Stimulated activated CD4-positive, alpha-beta T cell treated with anti-CD3 and anti-CD28 coated beads, TNF-alpha, amount 100 ng/mL, for 24 hours (primary cell): ENCODE measurements at places on chromosomes 2 and 18.

DNA sequence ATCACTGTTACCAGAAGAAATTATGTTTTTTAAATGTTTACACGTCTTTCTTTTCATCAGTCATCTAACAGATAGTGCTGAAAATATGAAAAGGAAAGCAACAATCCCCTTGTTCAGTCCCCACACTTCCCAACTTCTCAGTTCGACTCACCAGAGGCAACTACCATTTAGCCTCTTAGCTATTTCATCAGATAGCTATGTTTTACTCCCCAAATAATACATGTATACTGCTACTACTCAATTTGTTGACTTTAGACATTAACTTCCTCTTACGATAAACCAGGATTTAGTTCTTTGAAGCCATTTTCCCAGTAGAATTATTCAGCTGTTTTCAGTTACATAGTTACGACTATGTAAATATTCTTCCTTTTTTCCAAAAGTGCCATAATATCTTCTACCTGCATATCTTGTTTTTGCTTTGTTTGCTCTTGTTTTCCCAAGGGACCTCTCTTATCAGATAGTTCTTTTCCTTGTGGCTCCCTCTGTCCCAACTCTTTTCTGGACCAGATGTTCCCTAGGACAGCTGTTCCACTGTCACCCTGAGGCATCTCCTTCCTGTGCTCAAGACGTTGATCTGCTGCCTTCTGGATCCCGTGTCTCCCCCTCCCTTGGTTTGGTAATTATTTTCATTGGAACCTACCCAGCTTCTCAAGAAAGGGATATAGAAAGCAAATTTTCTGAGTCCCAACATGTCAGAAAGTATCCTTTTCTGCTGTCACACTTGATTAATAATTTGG, 289.3 kb upstream of the TANK start:
- no peak for DNase-seq

- DNase-seq: no peak
Observed at GRCh38 chr18:1361936-1362335, 457.3 kb downstream of the ADCYAP1 start.

- no peak for DNase-seq
Observed at GRCh38 chr18:34650121-34650545, 60.0 kb upstream of the DTNA start.

- DNase-seq: no peak
Observed at GRCh38 chr2:37800176-37800858, 124.8 kb upstream of the RMDN2 start.

- DNase-seq: no peak
Observed at GRCh38 chr2:241817126-241817820, 8.3 kb downstream of the NEU4 start.

GRCh38 chr2:78982638-78983330, 42.7 kb upstream of the REG3G start:
- DNase-seq: no peak

DNA sequence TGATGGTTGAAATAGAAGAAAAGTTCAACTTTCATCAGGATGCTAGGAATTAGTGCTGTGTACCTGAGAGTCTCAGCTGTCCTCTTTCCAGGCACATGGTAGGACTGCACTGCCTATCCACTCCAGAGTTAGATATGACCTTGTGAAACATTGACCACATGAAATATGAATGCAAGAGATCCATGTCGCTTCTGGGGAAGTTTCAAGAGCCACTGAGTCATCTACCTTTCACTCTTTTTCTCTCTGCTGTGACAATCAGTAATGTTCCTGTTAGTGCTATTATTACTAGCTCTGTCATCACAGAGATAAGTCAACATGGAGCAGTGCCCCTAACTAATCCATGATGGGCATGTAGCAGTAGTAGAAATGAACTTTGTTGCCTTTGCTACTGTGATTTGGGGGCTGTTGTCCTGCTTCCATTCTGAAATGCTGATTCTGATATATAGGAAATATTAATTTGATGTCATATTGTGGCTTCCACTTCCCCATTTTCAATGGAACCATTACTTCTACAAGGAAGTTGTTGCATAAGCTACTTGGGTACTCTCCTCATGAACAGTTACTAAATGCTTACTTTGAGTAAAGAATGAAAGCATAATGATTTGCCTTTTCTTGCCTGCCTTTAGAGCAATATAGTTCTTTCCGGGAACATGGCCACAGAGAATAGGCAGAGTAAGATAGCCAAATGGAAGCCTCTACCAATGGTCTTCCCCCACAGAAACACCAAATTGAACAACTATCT, 192.8 kb upstream of the ZNF521 start:
- no peak for DNase-seq

DNA sequence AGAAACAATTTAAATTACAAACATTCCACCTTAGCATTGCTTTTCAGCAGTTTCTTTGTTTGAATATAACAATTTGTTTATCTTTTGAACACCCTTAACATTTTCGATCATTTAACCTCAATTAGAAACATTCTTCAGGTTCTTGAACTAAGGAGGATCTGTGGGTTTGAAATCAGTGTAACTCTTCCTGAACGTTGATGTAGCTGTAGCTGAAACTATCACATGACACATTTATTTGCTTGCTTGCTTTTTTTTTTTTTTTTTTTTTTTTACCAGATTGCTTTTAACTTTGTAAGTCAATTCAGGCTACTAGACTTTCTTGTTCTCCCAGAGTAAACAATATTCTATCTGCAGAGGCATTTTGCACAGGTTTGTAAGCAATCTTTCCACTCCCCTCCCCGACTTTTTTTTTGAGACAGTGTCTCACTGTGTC, 47.6 kb downstream of the GPD2 start:
- DNase-seq: no peak

GRCh38 chr2:60371681-60372080, 181.8 kb downstream of the BCL11A start:
- DNase-seq: no peak

- no peak for DNase-seq
Observed at GRCh38 chr2:72841462-72842125, 15.8 kb upstream of the EXOC6B start.

DNA sequence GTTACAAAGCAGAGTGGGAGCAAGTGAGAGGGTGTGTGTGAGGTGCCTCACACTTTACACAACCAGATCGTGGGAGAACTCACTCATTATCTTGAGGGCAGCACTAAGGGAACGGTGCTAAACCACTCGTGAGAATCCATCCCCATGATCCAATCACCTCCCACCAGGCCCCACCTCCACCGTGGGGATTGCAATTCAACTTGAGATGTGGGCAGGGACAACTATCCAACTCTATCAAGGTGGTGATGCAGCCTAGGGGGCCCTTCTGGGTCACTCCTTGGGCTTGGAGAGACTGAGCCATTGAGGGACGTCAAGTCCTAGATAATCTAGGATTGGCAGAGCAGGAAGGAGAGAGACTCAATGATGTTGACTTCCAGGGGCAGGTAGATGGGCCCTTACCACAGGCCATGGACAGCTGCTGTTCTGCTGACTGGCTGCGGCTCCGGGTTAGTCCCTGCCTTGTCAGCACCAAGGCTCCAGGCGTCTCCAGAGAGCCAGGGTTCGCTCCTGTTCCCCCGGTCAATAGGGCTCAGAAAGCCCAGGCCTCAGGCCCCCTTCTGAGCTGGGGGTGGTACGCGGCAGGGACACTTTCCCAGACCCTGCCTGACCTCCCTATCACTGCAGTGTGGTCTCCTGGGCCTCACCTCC, 193.2 kb upstream of the HS6ST1 start:
- no peak for DNase-seq

- DNase-seq: no peak
Observed at GRCh38 chr18:55763805-55764204, 175.8 kb upstream of the TCF4 start.

GRCh38 chr18:55489034-55489986, 98.7 kb downstream of the TCF4 start:
- DNase-seq: no peak

DNA sequence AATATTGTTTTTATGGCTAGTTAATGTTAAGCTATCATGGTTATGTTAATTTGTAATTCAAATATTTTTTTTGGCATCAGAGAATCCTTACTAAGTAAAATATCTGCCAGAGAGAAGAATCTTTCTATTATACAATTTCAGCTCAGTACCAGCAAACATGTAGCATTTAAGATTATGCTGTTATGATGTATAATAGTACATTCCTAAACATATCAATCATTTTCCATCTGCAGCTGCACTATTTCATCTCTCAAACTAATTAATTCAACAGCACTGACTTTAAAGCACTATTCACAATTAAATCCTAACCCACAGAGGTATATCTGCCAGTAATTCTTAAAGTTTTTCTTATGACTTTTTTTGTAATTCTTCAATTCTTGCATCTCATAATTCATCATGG, 250.6 kb downstream of the CD226 start:
- DNase-seq: no peak

GRCh38 chr2:222989431-222989830, 62.6 kb upstream of the KCNE4 start:
- DNase-seq: no peak

DNA sequence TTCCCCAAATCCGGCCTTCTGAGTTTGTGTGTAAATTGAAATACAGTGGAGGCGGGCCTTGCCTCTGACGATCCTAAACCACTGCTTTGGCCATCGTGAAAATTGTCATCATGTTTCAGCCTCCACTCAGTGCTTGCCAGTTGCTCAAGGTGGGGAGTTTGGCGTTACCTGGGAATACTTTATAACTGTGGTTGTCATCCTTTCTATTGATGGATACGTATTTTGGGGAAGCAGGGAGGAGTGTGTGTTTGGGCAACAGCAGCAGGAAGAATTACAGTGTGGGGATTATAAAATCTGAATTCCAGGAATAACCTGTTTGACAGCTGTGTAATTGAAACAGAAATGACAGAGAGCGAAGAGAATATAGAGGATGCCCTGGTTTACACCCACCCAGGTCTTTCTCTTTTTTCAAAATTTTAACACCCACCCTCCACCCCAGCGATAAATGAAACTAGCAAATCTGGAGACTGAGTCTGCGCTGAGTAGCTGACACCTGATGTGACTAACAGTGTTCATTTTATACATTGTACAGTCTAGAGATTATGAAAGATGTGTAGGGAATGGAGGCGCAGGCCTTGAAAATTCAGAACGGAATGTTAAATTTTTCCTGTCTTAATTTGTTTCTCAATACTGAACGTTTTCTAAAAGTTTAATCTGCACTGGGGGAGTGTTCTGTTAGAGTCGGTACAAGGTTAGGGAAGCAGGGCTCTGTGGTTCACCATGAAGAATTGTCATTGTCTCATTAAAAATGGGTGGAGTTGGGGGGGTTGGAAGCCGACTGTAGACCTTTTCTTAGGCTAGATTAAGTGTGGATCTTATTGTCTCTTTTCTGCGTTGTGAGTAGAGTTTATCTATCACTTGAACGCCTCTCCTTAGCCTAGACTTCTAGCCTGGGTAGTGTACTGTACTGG, 1.6 kb downstream of the MAP4K4 start:
- DNase-seq: no peak

GRCh38 chr2:118177318-118177717, 89.0 kb downstream of the INSIG2 start:
- DNase-seq: no peak

DNA sequence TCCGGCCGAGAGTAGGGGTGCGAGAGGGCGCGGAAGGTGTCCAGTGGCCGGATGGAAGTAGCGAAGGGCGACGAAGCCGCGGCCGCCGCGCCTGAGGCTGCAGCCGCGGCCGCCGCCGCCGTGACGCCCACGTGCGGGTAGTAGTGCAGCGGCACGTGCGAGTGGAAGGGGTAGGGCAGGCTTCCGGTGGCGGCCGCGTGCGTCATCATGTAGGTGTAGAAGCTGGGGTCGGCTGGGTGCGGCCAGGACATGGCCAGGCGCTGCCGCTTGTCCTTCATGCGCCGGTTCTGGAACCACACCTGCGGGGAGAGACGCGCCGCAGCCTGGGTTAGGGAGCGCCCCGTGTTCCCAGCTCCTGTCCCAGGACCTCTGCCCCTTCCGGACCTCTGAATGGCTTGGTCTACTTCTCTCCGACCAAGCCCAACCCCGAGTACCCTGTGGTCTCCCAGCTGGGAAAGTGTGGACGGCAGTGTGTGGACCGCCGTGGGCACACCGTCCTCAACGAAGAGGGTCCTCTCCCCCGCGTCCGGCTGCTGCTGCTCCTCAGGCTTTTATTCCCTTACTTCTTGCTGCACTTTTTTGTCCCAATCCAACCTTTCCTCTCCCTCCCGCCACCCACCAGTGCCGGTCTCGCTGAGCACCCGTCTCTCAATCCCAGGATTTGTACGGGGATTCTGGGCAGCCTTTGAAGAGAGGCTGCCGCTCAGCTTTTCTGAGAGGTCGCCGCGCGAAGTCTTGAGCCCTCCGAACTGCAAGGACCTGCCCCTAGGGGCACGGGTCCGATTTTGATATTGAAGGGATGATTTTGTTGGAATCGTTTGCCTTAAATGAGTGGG, 3.0 kb downstream of the EVX2 start:
- no peak for DNase-seq

DNA sequence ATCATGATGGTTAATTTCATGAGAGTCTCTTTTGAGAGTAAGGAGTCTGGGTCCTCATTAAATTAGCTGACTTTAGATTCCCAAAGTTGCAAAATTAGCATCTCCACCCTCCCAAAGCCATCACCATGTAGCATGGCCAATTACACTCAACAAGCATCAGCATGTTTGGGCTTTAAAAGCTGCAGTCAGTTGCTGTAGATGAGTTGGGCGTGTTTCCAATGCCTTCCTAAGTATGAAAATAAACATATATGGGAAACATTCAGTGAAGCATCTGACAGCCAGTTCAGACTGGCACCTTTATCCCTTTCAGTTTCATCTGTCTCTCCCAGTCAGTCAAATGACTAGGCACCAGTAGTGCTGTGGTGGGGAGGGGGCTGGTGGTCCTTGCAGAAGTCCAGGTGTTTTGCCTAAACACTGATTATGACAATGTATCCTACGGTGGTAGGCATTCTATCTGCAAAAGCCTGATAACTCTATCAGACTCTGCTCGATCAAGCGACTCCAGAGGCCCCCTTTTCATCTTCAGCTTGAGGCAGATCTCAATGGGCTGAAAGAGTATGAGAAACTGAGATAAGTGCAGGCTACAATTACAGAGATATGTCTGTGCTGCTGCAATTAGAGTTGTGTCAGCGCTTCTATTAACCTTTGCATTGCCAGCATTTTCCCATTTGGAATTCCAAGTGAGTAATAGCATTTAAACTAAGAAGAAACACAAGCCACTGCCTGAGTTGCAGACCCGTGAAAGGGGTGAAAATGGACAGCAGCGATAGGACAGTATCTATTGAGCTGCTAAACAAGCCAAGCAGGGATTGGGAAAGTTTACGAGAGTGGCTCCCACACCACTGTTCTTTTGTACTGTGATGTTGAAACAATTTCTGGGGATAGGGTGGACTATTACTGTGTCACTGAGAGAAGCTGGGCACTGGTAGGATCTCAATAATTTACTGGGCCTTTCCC, 67.3 kb upstream of the SPOPL start:
- no peak for DNase-seq

GRCh38 chr2:105005181-105005951, 32.5 kb upstream of the MRPS9 start:
- DNase-seq: no peak

GRCh38 chr2:30611583-30611982, 164.5 kb downstream of the LCLAT1 start:
- no peak for DNase-seq

DNA sequence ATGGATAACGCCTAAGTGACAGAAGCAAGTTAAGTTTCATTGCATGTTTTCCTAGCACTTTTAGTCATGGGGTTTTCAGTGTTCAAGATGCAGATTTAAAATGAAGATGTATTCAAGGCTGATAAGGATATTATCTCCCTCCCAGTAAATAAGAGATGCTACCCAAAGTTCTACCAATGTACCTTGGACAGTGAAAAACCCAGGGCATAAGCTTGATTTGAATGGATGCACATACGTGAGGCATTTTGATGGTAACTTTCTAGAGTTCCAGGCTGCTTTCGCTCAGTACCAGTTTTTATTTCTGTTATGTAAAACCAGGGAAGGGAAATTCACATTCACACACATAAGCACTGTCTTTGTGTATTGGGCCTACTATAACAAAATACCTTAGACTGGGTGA, 90.3 kb downstream of the STK39 start:
- DNase-seq: no peak
